ENCODE measurements at places on chromosomes 4 and X. TPM values are rescaled to one million over a fixed set of nuclear protein-coding genes. Genes with fewer than 3 reads are reported as not detected.
A peak's percentile ranks its signal among the peaks of the same experiment; 100 is the strongest.

DNA sequence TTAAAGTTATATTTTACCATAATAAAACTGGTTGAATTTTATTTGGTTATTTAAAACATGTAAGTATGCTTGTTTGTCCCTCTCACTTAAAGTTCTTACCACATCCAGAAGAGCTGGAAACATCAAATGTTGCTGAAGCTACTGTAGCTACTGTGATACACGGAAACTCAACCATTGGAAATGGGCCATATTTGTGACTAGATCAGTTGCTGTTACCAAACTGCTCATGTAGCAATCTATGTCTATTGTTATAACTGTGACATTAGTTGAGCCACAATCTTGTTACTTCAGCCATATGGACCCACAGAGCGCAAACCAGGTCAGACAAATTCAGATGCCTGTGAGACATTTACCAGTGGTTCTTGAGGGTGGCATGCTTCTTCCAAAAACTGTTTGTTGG, 41.6 kb downstream of the NDNF start:
- DNase-seq, result no peak

DNA sequence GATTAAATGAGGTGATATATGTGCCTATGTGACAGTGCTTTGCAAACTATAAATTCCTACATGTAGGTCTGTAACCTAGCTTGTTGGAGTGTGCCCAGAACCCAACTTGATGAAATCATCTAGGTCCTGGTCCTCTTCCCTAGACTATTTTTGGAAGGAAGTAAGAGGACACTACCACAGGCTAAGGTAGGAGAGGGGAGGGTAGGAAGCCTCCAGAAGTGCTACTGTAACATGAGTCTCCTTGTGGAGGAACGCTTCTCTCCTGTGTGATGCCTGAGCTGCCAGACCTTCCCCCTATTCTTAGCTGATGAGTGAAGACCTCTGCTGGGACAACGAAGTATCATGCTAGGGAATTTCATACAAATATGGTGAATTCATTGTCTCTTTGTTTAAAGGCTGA, 41.8 kb upstream of the IL21 start:
- no peak for DNase-seq

PAGE2 gene
- not detected for total RNA-seq

- no peak for DNase-seq
Observed at GRCh38 chr4:119105605-119106004, 30.0 kb upstream of the MYOZ2 start.

PCSK1N gene
- total RNA-seq, result 2.3 TPM

NUDT10 gene
- total RNA-seq, result 1.4 TPM

CLDN34 gene
- total RNA-seq, result not detected

TDO2 gene
- not detected for total RNA-seq

DNA sequence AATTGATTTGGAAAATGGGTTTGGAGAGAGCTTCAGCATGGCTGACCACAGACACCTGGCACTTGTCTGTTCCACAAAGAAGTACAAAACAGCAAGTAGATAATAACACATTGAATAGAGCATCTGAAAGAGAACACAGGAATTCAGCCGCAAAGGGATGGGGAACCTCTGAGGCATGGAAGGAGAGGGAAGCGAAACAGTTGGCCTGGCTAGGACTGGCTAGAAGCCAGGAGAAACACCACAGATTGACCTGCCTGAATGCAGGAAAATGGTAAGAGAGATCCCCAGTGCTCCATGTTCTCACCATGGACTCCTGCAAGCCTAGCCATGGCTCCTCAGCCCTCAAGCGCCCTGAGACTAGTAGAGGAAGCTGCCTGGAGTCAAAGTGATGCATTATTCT, 169.7 kb upstream of the SH3RF1 start:
- DNase-seq, result no peak

DNA sequence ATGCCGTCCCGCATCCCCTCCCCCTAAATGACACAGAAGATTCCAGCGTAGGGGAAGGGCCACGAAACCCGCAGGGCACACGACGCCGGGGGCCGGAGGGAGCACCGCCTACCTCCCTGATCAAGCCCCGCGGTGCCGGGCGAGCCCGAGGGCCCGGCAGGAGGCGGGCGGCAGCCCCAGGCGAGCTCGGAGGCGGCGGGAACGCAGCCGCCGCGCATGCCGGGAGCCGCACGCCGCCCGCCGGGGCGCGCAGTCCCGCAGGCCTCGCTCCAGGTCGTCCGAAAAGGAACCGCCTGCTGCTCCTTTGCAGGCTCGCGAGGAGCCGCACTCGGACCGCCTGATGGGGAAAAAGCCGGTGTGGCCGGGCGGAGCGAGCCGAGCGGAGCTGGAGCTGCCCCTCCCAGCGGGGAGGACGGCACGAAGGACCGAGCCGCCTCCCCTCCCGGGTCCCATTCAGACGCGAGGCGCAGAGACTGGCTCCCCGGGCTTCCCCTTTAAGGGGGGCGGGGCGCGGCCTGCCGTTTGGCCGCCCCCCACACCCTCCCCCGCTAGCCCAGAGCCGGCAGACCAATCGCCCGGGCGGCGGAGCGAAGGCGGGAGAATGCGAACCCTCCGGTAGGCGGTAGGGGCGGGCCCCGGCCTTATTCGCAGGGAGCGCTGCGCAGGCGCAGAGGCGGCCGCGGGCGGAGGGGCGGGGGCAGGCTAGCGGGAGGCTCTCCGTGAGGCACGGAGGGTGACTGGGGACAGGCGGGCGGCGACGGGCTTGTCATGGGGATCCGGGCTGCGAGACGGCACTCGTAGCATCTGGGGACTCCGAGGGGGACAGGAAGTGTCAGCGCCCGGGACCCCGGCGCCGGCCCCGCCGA, 561 bp upstream of the ING2 start:
- DNase-seq, result peak; percentile 93

GRCh38 chr4:2378898-2379297, 39.5 kb downstream of the ZFYVE28 start:
- DNase-seq, result no peak

TCP11X2 gene
- not detected for total RNA-seq

CT83 gene
- not detected for total RNA-seq

DNA sequence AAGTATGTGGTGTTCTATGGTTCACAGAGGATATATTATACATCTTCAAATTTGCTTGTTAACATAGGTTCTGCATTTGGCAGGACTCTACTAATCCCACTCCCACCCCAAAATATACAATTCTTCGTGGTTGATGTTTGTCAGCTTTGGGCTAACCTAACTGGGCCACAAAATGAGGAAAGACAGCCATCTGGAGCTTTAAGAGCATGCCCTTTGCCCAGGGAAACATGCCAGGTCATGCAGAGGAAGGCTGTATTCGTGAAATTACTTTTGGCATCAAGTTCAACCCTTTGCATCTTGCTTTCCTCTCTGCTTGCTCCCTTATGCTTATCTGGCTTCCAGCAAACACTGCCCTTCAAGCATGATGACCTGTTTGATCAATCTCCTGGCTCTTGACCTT, 46.8 kb upstream of the F9 start:
- DNase-seq, result no peak

DNA sequence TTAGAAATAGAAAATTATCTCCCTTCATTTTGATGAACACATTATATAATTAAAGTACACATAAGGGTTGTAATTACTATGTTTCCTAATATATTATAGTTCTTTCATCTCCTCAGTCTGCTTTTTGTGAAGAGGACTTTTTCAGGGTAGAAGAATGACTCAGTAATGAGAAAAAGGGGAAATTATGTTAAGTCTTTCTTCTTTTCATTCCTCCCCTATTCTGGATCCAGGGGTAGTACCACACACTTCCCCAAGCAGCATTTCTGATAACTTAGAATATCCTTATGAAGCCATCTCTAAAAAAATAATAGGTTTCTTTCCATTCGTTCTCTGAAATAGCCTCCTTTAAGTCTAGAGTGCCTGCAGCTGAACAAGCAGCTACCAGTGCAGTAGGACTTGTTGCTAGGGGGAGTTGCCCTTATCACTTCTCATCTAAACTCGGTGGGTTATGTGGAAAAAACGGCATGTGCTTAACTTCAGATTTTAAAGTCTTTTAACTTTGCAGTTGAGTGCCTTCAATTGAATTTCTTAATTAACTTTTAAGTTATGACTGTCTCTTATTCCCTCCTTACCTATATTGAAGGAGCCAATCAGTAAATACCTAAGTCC, 184.8 kb downstream of the ARHGAP24 start:
- no peak for DNase-seq

ACE2 gene
- total RNA-seq, result 0.57 TPM

- DNase-seq, result no peak
Observed at GRCh38 chr4:13413729-13414437, 70.3 kb downstream of the RAB28 start.

DIPK2B gene
- 1.1 TPM for total RNA-seq

GRCh38 chr4:1211371-1211770, 37.6 kb downstream of the CTBP1 start:
- DNase-seq, result no peak

NDST3 gene
- not detected for total RNA-seq

PCDH10 gene
- not detected for total RNA-seq

PRSS12 gene
- 9.2 TPM for total RNA-seq

- DNase-seq, result no peak
Observed at GRCh38 chr4:43932448-43932847, 516.2 kb downstream of the KCTD8 start.

DNA sequence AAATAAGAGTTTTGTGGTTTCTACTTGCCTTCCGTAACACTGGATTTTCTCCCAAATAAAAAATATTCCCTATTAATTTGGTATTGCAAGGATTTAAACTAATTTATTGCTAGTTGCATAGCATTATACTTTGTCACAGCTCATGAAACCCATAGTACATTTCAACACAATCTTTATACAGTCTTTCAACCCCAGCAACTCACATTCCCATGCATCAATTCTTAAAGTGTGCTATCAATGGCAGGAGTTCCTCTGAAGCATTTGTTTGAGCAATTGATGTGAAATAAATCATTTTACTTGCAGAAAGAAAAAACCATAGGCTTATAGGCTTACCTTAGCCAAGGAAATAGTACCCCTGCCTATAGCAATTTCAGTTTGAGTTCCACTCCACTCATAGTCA, 251.9 kb downstream of the PAPSS1 start:
- DNase-seq, result no peak

GRCh38 chr4:100828986-100829685, 311.3 kb upstream of the EMCN start:
- DNase-seq, result no peak

AVPR2 gene
- total RNA-seq, result 0.32 TPM

DNA sequence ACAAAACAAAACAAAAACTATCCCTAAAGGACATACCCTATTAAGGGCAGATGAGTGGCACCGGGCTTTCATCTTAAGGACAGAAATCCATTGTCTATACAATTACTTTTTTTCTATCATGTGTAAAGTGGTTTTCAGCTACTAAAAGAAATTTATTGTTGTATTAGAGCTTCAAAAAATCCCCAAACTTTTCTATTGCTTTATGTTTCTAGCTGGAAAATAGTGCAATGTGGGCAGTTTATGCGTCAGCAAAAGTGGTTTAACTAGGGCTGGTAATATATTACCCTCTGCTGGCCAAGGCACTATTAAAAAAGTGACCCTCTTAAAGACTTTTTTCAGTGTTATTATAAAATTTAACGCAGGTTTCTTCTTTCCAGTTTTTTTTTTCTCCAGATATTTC, 15.5 kb upstream of the GPR82 start:
- no peak for DNase-seq

GRIA2 gene
- 0.76 TPM for total RNA-seq

MAGEB3 gene
- not detected for total RNA-seq

MAGEA12 gene
- not detected for total RNA-seq

NEUROG2 gene
- total RNA-seq, result not detected

TMEM185A gene
- 7.9 TPM for total RNA-seq

DNA sequence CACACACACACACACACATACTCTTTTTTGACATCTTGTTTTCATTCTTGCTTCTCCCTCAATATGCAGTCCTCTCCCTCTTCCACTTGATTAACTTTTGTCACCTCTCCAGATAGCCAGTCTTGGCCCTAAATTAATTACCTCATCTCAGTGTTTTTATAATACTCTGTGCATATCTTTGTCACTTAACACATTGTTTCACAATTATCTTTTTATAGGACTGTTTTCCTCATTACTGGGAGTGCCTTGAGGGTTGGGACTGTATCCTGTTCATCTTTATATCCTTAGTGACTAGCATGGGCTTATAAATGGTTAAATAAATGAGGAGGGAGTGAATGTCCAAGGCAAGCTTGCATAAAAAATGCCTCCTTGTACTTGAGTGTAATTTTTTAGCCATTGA, 33.1 kb downstream of the SYNPO2 start:
- DNase-seq, result no peak

PALLD gene
- 437 TPM for total RNA-seq

DNA sequence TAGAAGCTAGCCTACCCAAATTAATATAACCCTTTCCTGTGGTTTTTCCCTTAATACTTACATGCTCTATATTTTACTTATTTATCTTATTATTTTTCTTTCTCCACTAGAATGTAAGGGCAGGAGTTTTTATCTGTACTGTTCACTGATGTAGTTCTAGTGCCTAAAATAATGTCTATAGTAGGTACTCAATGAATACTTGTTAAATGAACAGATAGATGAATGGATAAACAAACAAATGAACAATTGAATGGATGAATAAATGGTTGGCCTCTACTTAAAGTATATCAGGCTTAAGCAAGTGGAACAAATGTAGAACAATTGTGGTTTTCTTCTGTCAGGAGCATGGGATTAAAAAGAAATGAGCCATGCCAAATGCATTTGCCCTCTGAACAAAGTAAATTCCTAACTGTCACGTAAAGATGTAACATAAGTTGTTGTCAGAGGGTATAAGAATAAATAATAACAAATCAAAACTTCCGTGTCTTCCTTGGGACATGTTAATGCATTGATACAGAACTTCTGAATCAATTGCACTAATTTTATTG, 54.1 kb downstream of the SYTL5 start:
- no peak for DNase-seq

GAB3 gene
- 2.5 TPM for total RNA-seq

- DNase-seq, result no peak
Observed at GRCh38 chr4:177070533-177071058, 239.1 kb upstream of the NEIL3 start.

DNA sequence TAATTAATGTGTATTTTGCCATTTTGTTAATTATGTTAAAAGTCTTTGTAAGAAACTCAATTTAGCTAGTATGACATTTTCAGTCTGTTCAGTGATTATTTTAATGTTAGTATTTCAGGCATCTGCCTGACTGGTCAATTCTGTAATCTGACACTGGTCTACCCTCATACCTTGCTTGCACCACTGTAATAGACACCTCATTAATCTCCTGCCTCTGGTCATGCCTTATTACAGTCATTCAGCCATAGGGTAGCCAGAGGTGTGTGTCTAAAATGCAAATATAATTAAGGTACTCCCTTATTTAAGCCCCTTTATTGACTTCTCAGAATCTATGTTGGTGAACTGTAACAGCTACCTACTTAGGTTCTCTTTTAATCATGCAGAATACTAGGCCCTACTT, 861.1 kb upstream of the IGFBP7 start:
- no peak for DNase-seq

All from esophagus squamous epithelium (tissue), 5 donors.